ENCODE measurements at places on chromosomes 2 and 18.

GRCh38 chr2:241187101-241187917 is 1.2 kb upstream of the ANO7 start:
- no peak for DNase-seq

GRCh38 chr2:134087371-134087921 is 166.4 kb upstream of the MGAT5 start:
- DNase-seq = peak; percentile 53

DNA sequence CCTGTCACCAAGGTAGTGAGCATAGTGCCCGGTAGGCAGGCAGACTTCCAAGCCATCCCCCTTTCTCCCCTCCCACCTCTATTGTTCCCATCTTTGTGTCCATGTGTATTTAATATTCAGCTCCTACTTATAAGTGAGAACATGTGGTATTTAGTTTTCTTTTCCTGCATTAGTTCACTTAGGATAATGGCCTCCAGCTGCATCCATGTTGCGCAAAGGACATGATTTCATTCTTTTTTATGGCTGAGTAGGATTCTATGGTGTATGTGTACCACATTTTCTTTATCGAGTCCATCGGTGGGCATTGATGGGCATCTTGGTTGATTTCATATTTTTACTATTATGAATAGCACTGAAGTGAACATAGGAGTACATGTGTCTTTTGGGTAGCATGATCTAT is 35.3 kb downstream of the MMADHC start:
- DNase-seq = no peak

GRCh38 chr2:51158251-51158650 is 126.3 kb upstream of the NRXN1 start:
- no peak for DNase-seq

Data from astrocyte (in vitro differentiated cells and primary cell).